Endothelial cell of umbilical vein (primary cell): ENCODE measurements at places on chromosomes 7 and 10. TPM values are rescaled to one million over a fixed set of nuclear protein-coding genes. Genes with fewer than 3 reads are reported as not detected.

The UFSP1 gene
- total RNA-seq: 0.93 and 1.6 TPM in 2 replicates

The WDFY4 gene
- 10.2 and 10.5 TPM in 2 replicates for total RNA-seq

The MAT1A gene
- total RNA-seq: not detected in 2 replicates

The PTPN20 gene
- 0.27 and 0.39 TPM in 2 replicates for total RNA-seq

DNA sequence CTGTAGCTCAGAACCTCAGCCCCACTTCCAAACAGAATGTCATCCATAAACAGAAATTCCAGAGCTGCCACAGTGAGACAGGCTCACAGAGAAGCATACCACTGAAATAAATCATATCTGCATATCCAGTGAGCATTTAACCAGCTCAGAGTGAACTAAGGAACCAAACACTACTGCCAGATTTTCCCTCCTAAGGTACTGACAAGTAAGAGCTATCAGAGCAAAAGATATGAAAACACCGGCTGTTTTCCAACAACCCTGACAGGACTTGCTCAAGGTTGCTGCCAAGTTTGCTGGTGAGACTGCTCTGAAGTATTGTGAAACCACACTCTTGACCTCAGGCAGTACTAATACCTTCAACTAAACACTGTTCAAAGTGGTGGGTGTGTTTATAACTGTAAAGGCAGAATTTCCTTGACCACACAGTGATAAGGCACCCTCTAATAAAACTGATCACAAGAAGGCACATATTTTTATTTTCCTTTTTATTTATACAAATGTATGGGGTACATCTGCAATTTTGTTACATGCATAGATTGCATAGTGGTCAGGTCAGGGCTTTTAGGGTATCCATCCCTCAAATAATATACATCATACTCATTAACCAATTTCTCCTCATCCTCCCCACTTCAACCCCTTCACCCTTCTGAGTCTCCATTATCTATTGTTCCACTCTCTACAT is 18.3 kb downstream of the SGMS1 start:
- H3K27ac ChIP-seq: peak overlapping the region; percentile 39
- H3K27me3 ChIP-seq: no peaks in the 10 kb centered on the region
- peaks cover 33% of the 10 kb centered on the region for H3K4me1 ChIP-seq
- no peaks in the 10 kb centered on the region for H3K36me3 ChIP-seq
- DNase-seq: peak; percentile 84

DNA sequence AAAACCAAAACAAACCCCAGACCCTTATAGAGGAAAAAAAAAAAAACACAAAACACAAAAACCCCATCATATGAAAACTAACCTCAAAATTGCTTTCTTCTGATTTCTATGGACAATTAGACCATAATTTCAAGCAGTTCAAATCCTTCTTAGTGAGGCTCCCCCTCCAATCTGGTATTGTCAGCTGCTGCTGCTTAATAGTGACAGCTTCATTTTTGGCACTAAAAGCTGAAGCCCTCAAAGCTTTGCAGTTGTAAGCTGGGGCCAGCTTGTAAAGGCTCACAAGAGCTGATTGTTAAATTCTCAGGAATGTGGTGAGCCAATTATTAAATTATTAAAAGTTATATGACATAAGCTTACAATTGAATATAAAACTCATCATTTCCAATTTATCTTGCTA is 21.9 kb downstream of the ATXN7L1 start:
- no peaks in the 10 kb centered on the region for H3K36me3 ChIP-seq
- no peak overlapping the region for H3K27ac ChIP-seq
- no peak overlapping the region for H3K4me3 ChIP-seq
- no peak for DNase-seq
- peaks cover 17% of the 10 kb centered on the region for H3K4me1 ChIP-seq

DNA sequence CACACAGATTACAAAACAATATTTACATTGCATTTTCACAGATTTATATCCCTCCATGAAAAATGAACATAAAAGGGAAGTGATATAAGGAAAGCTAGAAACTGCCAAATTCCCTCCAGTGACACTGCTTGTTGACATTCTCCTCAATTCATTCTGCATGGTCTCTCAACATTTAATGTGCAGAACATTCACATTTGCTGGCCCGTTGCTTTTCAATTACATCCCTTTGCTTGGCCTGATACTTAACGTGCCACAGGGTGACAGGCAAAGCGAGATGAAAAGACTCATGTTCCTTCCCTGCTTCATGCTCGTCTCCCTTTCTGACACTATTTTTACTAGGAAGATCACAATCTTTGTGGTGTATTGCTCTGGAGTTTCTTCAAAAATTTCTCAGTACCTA is 1019.7 kb upstream of the LRRN3 start:
- no peak overlapping the region for H3K27ac ChIP-seq
- DNase-seq: no peak
- H3K4me1 ChIP-seq: no peaks in the 10 kb centered on the region
- no peak overlapping the region for H3K4me3 ChIP-seq
- H3K27me3 ChIP-seq: no peaks in the 10 kb centered on the region

GRCh38 chr7:1654738-1655475 is 15.2 kb upstream of the ELFN1 start:
- no peak overlapping the region for H3K27ac ChIP-seq
- no peaks in the 10 kb centered on the region for H3K4me1 ChIP-seq
- no peak for DNase-seq
- H3K27me3 ChIP-seq: no peaks in the 10 kb centered on the region

- no peak overlapping the region for H3K4me3 ChIP-seq
- no peaks in the 10 kb centered on the region for H3K27me3 ChIP-seq
- H3K36me3 ChIP-seq: no peaks in the 10 kb centered on the region
- no peaks in the 10 kb centered on the region for H3K4me1 ChIP-seq
- DNase-seq: no peak
Measured at GRCh38 chr7:84744385-84744784, 442.5 kb downstream of the SEMA3D start.

DNA sequence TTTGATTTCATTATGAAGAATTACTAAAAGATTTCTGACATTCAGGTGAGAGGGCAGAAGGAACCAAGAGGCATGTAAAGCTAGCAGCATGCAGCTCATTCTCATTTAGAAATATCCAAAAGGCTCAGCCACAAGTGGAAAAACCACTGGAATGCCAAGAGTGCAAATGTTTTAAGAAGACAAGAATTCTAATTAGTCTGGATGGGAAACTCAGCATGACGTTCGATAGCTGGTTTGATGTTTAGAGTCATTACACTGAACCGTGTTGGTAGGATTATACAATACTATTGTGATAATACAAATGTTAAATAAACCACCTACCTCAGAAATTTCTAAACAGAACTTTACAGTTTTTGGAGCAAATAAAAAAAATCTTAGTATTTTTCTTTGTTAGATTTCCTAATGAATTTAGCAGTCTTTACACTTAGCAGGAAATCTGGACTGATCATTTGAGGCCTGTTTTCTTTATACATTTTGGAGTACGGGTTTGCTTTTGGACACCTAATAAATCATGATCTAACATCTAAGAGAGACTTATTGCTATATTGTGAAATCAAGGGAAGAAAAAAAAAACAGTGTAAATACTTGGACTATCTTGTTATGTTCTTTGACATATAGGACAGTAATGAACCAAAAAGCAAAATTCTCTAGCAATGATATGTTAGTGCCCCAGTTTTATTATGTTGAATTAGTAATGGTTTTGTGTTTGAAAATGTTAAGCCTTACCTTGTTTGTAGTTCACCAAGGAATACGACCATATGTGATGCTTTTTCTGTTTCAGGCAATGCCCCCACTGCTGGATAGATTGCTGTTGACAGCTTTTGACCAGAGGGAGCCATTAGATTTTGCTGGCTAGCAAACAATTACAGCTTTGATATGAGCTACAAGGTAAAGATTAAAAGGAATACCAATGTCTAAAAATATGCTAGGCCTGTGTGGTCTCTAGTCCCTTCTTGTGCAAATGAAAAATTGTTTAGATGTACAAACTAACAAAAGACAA is 354.1 kb upstream of the SEMA3A start:
- H3K4me1 ChIP-seq: no peaks in the 10 kb centered on the region
- no peaks in the 10 kb centered on the region for H3K27me3 ChIP-seq
- H3K27ac ChIP-seq: no peak overlapping the region
- no peak for DNase-seq

- H3K36me3 ChIP-seq: no peaks in the 10 kb centered on the region
- no peak overlapping the region for H3K27ac ChIP-seq
- no peaks in the 10 kb centered on the region for H3K4me1 ChIP-seq
- H3K4me3 ChIP-seq: no peak overlapping the region
Measured at GRCh38 chr7:79785556-79785955, 332.1 kb upstream of the MAGI2 start.

GRCh38 chr7:158815083-158815799 is 14.1 kb downstream of the ESYT2 start:
- no peak for DNase-seq
- no peaks in the 10 kb centered on the region for H3K36me3 ChIP-seq
- no peak overlapping the region for H3K4me3 ChIP-seq
- peaks cover 45% of the 10 kb centered on the region for H3K4me1 ChIP-seq
- H3K27me3 ChIP-seq: no peaks in the 10 kb centered on the region
